ENCODE measurements at places on chromosomes 3 and 15.

- no peak for DNase-seq
Observed at GRCh38 chr15:62624547-62625378, 417.8 kb upstream of the TPM1 start.

DNA sequence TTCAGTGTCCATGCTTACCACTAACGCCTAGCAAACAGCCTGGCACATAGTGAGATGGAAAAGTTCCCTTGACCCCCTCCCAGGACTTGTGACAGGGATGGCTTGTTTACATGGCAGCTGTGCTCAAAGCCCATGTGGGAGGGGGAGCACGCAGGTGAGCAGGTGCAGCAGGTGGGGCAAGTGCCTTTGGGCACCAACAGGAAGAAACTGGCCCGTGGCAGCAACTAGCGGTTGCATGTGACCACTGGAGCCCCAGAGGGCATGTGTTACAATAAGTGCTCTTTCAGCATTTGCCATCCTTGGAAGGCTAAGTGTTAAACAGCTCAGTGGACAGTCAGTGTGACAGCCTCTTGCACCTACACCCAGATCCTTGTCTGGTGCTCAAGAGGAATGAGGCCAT, 734.6 kb downstream of the TUSC7 start:
- DNase-seq = no peak

- DNase-seq = no peak
Observed at GRCh38 chr15:101240358-101240757, 11.5 kb downstream of the CHSY1 start.

- no peak for DNase-seq
Observed at GRCh38 chr15:55319537-55320237, 665 bp downstream of the PIGB start.

DNA sequence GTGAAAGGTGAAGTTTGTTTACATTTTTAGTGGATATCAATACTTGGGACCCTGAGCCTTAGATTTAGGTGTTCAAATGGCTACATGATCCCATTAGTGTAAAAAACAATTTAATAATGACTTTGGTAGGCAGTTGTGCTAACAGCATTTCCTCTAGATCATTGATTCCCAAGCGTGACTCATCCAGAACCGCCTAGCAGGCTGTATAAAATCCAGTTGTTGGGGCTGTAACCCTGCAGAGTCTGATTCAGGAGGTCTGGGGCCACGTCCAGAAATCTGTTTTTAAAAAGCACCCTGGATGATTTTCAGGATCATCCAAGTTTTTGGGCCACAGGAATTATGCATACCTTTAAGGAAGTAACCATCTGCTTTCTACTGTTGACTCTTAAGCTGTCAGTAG, 156.4 kb downstream of the TP63 start:
- no peak for DNase-seq

- DNase-seq = no peak
Observed at GRCh38 chr15:31328969-31329639, 2.5 kb downstream of the KLF13 start.

DNA sequence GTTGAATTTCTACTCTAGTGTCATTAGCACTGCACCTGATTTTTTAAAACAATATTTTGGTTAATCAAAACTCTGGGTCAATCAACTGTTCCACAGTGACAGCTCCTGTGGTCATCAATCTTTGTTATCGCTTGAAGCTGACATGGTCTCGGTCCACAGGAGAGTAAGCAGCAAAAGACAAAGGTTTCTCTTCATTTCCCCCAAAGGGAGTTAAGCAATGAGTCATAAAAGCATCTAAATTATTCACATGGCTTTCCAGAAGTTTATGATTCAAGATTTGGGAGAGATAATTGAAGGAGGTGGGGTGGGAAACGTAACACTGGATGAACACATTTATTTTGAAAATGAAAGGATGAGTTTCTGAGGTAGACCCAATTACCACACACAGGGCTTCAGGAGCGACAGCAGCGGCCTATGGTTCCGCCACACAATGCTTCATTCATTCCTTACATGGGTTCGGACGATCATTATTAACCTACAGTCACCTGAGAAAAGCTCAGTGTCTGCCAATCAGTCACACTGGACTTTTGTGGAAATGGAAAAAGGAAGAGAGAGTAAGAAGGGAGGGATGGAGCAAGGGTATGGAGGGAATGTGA, 505.1 kb downstream of the FHIT start:
- DNase-seq = no peak

GRCh38 chr3:21718161-21718765, 32.7 kb downstream of the ZNF385D start:
- no peak for DNase-seq

DNA sequence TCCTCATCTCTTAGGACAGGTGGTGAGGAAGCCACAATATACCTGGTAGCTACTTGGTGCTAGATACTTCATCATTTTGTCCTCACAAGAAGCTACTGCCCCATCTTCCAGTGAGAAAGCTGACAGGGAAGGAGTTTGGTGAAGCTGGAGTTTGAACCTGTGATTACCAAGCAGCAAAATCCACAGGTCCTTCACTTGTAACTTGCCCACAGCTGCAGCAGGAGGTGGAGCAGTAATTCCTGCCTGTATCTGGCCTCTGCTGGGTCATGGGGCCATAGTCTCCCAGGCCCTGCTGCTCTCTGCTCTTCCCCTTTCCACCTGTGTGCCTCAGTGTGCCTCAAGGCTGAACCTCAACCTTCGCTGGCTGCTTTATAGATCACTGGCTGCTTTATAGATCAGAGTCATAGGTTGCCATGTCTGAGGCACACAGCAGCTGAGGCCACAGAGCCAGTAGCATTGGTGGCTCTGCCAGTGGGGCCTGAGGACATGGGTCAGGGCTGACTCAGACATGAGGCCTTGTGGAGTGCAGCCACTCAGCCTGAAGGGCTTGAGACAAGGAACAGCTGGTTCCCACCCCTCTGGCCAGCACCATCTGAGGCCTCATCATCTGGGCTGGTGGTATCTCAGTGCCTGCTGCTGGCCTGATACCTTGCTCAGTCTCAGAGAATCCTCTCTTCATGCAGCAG, 11.1 kb upstream of the CHRNB4 start:
- no peak for DNase-seq

DNA sequence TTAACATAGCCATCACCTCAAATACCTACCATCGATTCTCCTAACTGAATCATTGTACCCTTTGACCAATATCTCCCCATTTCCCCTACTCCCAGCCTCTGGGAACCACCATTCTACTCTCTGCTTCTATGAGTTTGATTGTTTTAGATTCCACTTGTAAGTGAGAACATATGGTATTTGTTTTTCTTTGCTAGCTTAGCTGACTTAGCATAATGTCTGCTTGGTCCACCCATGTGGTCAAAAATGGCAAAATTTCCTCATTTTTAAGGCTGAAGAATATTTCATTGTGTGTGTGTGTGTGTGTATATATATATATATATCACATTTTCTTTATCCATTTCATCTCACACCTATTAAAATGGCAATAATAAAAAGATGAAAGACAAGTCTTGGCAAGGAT, 469.3 kb downstream of the FHIT start:
- DNase-seq = no peak

DNA sequence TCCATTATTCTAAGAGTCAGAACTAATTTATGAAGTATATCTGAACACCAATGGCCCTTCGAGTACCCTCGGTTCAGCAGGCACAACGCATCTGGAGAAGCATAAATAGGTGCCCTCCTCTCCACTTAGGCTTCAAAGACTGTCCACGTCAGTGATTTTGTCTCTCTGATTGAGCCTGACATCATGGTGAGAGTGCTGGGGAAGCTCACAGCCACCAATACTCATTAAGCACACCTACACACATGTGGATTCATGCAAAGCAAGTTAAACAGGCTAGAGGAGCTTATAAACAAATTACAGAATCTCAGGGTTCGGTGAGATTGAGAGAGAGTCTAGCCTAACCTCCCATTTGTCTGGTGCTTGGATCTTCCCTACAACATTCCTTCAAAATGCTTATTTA, 3.6 kb downstream of the CLDN1 start:
- DNase-seq = no peak

- DNase-seq = no peak
Observed at GRCh38 chr15:35723120-35723847, 177.3 kb upstream of the DPH6 start.

DNA sequence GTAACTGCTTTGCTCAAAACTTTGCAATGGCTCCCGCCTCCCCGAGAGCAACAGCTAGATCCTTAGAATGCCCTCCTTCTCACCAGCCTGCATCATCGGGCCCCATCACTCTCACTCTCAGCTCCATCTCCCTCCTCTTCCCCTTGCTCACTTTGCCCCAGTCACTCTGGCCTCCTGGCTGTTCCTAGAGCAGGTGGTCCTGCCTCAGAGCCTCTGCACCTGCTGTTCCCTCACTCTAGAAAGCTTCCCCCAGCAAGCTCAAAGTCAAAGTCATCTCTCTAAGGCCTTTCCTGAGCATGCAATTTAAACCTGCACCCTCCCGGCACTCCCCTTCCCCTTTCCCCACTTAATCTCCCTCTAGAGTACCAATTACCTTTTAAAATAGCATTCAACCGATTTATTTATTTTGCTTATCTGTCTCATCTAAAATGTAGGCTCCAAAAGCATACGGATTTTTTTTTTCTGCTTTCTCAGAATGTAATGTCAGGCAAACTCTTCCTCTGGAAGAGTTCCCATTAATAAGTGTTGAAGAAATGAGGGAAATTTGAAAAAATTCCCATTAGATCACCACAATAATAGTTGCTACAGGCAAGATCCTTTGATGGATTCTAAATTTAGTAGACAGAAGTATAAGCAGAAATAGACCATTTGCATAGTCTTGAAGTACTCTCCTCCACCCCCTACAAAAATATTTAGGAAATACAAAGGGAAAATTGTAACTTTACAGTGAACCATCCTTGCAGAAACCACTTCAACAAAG, 15.9 kb upstream of the HES1 start:
- DNase-seq = no peak

DNA sequence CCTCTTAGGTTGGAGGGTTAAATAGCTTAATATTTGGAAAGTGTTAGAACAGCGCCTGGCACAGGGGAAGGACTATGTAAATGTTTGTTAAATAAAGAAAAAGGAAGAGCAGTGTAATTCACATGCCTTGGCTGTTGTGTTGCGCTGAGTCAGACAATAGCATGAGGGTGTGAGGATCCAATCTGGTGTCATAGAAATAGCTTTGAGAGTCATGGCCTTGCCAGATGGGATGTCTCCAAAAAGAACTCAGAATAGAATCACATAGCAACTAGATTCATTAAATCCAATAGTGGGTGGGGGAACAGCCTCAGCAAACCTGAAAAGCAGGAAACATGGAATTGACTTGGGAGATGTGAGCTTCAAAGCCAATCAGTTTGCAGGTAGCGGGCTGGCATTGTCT, 3.9 kb upstream of the RBSN start:
- DNase-seq = no peak

GRCh38 chr3:130925628-130926027, 31.7 kb downstream of the ATP2C1 start:
- no peak for DNase-seq

- DNase-seq = no peak
Observed at GRCh38 chr3:23493889-23494288, 290.8 kb downstream of the UBE2E2 start.

DNA sequence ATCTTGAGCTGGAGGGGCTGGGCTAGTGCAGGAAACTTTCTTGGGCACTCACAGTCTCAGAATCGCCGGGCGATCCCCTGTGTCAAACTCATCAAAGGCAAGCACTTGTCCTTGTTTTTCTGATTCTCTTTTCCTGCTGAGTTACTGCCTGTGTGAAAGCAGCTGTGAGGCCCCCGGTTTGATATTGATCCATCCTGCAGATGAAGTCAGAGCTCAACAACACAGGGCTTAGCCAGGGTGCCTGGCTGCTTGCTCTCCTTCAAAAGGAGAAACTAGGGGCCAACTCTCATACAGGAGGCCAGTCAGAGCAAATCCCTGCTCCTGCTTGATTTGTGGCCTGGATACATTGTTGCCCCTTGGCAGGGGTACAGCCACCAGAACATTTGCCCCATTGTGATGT, 22.9 kb downstream of the CLSTN2 start:
- DNase-seq = no peak

DNA sequence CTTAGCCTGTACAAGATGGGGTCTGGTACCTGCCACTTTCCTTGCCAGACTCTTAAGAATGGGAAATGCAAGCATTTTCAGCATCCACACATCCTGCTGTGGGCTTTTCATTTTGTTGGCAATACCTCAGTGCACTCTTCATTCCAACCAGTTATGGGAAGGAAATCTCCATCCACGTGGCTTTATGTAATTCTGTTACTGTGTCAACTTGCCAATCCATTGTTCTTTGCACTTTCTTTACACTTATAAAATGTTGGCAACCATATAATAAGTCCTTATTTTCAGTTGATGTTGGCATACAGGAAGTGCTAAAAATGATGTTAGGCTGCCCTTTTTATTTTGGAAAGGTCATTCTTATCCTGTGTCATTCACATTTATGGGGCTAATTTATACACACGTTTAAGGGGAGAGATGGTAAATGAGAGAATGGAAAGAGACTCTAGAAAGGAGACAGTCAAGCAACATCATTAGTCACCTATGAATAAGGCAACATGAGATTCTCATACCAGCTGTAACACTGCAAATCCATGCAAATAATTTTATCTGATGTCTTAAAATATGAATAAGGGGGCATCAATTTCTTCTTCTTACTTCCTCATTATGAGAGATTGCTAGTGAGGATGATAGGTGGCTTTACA, 238.7 kb downstream of the CHST2 start:
- no peak for DNase-seq

DNA sequence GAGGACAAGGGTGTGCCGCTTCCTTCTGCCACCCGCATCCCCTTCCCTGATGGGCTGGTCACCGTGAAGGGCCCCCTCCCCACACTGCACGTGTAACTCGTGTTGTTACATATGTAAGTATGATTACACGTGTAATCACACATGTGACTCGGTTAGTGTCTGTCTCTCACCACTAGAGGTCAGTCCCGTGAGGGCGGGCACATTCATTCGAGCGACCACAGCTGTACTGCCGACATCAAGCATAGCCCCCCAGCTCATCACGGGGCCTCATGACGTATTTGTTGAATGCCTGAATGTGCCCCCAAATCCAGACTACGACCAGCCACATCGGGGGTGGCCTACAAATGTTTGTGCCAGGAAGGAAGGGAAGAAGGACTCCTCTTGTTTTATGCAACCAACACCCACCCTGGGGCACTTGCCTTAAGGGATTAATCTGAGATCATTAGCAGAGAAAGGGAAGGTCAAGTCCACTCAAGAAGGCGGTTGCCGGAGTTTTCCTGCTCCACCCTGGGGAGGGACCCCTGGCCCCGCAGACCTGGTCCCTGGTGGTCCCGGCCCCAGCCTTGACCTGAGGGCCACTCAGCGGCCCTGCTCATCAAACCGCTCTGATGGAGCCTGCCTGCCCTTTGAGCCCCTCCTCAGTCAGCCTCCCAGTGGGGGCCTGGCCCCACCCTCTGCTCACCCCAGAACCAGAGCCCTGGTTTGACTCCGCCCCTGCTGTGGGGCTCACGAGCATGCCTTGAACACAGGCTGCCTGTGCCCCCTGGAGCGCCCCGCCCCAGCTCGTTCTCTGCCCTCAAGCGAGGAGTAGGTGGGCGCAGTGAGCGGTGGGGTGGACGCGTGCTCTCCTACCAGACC, 52.8 kb downstream of the RGMA start:
- no peak for DNase-seq

DNA sequence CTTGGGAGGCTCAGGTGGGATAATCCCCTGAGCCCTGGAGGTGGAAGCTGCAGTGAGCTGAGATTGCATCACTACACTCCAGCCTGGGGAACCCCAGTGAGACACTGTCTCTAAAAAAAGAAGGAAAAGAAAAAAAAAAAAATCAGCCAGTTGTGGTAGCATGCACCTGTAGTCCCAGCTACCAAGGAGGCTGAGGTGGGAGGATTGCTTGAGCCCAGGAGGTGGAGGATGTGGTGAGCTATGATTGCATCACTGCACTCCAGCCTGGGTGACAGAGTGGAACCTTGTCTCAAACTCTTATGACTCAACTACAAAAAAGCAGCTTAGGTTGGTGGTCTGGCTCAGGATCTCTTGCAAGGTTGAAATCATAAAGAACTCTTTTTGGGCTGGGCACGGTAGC, 19.3 kb upstream of the GPX1 start:
- no peak for DNase-seq
